DND-41 (cell line): ENCODE measurements at places on chromosomes 12 and 14.

DNA sequence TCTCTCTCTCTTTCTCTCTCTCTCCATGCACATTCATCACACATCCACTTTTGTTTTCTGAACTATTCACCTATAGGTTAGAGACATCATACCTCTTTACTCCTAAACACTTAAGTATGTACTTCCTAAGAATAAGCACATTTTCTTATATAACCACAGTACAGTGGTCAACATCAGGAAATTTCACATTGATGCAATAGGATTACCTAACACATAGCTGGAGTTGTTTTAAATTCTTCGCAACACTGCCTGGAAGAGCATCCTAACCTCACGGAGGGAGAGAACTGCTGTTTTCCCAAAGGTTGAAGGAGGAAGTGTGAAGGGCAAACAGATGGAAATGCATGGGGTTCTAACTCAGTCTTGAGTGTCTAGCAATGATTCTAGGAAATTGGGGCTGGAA, 159.2 kb downstream of the SYT1 start:
- DNase-seq, result no peak

DNA sequence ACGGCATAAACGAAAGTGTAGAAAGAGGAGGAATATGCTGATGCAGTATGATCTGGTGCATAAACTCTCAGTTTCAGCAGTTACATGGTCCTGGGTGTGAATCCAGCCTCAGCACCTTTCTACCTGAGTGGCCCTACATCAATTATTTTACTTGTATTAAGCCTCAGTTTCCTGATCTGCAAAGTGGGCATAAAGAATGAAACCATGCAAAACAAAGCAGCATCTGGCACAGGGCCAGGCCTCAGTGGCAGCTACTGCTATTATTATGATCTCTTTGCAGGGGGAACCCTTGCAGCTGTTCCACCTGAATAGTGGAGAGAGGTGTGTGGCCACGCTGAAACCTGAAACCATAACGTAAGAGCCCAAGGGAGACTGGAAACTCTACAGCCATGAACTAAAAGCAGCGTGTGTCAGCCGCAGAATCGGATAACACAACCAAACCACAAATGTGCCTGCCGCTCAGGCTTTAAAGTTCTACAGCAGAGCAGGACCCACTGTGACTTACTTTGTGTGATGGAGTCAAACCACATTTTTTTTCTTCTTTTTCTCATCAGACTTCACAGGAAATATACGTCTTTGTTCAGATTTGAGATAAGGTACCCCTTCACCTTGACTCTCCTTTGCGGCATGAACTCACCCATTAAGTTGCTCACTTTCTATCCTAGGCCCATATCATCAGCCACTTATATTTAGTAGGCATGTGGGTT, 29.2 kb upstream of the FOS start:
- DNase-seq, result peak; percentile 90

DNA sequence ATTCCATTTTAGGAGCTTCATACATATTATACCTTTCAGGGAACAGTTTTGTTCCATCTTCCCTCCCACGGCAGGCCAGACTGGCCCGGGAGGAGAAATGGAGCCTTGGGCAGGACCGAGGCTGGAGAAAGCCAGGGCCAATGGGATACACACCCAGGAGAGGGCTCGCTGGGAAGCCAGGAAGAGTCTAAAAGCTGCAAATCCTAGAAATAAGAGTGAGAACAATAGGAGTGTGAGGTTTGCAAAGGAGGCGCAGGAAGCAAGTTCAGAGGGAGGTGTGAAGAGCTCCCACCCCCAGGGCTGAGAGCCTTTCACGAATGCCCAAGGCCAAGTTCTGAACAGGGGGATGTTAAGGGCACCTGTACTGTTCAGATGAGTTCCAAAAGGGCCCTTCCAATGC, 67.5 kb upstream of the CPSF6 start:
- DNase-seq, result no peak

GRCh38 chr14:38880643-38881524, 222.2 kb downstream of the SEC23A start:
- DNase-seq, result no peak

- no peak for DNase-seq
Observed at GRCh38 chr14:47102472-47102871, 450.9 kb upstream of the RPL10L start.

GRCh38 chr14:19917955-19918518, 2.4 kb upstream of the OR4K5 start:
- no peak for DNase-seq

GRCh38 chr12:56230432-56231183, 757 bp downstream of the SLC39A5 start:
- DNase-seq, result no peak

GRCh38 chr12:23952071-23952470, 2.6 kb upstream of the SOX5 start:
- no peak for DNase-seq

DNA sequence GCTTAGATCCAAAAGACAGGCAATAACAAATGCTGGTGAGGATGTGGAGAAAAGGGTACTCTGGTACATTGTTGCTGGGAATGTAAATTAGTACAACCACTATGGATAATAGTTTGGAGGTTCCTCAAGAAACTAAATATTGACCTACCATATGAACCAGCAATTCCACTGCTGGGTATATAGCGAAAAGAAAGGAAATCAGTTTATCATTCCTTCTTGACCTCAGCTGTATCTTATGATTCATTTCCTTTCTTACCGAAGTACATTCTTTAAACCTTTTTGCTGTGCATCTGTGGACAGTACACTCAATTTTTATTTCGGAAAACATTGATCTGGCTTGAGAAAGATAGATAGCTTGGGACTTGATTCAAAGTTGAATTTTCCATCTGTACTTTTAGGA, 183.2 kb upstream of the LRFN5 start:
- DNase-seq, result no peak

DNA sequence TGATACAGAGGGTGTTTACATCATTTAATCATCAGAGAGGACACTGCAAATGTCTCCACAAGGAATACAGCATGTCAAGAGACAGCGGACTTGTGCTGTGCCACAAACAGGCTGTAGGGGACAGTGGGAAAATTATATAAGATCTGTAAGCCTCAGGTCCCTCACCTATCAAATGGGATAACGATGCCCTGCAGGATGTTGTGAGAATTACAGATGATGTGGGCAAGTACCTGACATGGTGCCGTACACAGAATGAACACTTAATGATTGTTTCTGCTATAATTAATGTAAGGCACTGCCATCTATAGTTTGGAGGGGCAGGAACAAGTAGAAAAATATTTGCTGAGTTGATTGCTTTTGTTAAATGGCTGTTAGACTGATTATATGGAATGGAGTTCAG, 81.9 kb upstream of the GTF2A1 start:
- no peak for DNase-seq

DNA sequence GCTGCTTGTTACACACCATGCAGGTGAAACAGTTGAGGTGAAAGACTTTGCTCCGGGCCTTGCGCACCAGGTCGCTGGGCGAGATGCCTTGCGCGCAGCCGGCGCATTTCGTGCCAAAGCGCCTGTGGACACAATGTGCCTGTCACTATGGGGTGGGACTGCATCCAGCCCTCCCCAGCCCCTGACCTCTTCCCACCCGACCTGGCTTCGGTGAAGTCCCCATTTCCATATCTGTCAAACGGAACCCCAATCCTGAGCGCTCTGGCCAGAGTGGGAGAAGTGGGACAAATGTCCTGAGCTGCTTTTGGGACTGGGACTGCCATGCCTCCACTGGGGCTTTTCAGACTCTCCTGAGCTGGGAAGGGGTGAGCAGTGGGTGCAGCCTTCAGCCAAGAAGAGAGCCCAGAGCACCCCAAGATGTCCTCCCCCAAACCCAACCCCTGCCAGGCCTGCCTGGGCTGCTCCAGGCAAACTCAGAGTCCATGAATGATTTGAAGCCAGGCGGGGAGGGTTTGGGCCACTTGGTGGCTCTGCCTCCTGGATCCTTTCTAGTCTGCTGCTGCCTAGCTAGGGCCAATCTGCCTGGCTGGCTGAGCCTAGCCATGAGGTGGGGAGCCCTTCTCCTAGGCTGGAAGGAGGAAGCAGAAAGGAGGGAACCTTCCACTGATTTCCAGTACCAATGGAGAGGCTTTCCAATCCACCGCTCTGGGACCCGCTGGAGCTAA, 2.3 kb downstream of the LHX5 start:
- DNase-seq, result no peak

DNA sequence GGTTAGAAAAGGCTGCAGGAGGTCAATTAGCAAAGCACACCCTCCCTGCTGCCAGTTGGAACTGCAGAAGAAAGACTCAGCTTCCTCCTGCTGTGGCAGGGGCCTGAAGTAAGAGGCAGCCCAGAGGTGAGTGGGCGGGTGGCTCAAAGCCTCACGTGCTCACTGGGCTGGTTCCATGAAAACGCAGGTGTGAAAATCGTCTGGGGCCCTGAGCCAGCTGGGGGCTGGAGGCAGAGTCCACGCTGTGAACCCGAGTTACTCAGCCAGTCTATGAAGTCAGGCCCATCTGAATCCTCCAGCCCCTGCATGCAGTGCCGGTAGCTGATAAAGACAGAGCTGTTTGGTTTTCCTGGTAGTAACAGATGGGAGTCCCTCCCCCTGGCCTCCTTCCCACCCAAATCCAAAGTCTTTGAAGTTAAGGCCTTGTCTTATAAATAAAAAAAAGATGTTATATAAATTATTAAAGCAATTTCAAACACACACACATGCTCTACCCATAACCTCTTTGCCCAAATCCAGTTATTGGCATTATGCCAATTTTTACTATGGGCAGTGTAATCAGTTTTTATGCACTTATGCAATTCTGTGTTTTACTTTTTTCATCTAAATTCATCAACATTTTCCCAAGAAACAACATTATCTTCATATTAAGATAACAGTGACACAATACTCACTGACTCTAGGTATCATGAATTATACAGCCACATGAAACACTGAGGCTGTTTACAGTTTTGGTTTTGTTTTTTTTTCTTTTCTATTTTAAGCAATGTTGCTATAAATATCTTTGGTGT, 57.9 kb upstream of the PNMA1 start:
- DNase-seq, result peak; percentile 24

DNA sequence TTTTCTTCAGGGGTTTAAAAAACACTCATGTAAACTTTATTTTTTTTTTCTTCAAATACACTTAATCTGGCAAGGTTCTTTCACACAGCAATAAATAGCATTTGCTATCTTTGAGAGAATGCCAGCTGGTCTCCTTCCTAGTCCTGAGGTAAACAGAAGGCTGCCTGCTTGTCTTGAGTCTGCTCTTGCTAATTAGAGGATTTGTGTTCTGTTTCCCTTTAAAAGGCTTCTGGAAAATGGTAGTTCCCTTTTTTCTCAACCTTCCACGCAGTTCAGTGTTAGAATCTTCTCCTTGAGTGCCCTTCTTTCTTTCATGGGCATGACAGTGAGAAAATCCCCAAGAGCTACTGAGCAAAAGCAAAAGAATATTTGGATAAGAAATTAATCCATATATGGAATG, 92.3 kb upstream of the DCN start:
- DNase-seq, result no peak

GRCh38 chr14:70698288-70698687, 56.6 kb downstream of the TTC9 start:
- no peak for DNase-seq

DNA sequence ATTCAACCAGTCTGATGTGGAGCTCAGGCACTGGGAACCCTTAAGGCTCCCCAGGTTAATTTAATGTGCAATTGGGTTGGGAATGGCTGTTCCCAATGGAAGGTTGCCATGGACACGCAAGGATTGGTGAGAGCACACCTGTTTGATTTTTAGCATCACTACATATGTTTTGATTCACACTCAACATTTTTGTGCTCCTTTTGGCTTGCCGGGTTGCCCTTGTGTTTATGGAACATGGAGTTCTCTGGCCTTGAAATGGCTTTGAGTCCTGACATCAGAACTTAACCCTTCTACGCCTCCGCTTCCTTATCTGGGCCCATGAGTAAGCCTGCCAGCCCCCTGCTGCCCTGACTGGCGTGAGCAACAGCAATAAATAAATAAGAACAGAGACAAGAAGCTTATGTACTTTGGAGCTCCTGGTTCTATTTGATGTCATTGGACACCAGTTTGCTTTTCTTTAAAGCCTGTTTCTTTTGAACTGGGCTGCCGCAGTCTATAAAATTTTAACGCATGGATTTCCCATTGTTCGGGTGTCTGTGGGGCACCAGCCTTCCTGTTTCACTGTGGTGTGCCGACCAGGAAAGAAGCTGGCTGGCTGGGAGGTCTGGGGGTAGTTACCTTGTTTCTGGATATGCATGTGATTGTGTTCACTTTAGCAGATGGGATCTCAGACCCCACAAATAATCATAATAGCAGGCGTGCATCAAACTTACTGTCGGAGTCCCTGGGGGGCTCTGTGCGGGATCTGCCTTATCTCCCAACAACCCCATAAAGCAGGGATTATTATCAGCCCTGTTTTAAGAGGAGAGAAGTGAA, 27.8 kb downstream of the TBX3 start:
- no peak for DNase-seq

GRCh38 chr12:112741106-112741505, 50.4 kb upstream of the RPH3A start:
- DNase-seq, result no peak

- no peak for DNase-seq
Observed at GRCh38 chr12:111424189-111424792, 18.6 kb downstream of the SH2B3 start.

- no peak for DNase-seq
Observed at GRCh38 chr14:28356819-28357218, 409.8 kb upstream of the FOXG1 start.

DNA sequence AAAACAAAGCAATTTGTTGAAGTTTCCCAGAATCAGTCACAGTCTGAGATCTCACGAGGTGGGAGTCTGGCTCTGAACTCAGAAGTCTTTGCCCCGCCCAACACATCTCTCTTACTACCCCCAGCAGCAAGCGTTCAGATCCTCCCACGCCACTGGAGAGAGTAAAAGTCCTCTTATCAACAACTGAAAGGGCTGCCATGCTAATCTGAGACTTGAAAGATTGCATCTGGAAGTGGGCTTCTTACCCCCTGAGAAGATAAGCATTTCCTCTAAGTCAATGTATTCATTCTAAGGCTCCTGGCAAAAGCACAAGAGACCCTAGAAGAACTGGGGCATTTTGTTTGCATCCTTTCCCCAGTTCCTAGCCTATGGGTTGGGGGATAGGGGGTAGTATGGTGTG, 34.1 kb upstream of the STON2 start:
- no peak for DNase-seq

DNA sequence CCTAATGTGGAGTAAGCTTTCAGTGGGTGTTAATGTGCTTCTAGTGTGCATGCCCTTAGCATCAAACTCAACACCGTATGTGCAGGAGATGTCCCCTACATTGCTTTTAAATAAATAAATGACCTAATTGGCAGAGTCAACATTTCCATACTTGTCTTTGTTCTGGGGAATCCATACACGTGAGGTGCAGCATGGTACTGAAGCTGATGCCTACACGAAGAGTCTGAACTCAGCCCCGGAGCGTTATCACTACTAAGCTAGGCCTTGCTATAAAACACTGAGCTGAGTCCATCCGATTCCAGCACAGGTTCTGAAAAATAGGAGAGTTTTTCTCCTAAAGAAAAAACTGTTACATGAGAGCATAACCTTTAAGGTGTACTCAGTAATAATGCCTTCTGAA, 125.0 kb upstream of the DYRK2 start:
- no peak for DNase-seq
